ENCODE measurements at places on chromosomes 16 and 17.

DNA sequence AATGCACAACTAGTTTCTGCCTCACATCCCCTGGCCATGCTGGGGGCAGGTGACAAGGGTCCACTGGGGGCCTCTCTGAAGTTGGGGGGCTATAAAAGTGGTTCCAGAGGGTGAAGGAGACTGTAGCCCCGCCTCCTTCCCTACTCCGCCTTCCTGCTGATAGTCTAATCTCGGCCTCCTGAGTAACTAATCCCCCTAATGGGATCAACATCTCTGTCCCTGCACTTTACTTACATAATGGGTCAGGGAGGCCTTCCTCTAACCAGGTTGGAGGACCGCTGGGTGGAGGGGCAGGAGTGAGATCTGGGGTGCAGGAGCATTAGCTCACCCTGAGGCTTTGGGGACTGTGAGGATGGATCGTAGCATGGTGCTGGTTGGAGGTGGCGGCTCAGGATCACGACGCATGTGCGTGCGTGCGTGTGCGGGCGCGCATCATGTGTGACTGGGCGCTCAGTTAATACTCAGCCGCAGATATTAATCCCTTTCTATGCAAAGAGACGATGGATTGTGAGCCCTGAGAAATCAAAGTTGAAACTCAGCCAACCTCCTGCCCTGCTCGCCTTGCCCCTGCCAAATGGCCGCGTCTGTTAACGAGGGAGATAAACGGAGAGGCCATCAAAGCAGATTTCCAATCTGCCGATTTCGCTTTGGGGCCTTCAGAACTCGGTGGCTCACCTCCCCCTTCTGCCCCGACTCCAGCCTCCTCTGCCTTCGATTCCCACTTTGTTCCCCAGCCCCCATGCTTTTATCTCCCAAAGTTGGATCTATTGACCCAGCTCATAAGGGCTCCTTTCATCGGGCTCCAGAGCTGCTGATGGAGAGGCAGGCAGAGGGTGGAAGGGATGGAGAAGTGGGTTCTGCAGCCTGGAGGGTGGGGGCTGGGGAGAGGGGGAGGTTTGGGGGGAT, 107.3 kb downstream of the SDK2 start:
- DNase-seq = no peak

DNA sequence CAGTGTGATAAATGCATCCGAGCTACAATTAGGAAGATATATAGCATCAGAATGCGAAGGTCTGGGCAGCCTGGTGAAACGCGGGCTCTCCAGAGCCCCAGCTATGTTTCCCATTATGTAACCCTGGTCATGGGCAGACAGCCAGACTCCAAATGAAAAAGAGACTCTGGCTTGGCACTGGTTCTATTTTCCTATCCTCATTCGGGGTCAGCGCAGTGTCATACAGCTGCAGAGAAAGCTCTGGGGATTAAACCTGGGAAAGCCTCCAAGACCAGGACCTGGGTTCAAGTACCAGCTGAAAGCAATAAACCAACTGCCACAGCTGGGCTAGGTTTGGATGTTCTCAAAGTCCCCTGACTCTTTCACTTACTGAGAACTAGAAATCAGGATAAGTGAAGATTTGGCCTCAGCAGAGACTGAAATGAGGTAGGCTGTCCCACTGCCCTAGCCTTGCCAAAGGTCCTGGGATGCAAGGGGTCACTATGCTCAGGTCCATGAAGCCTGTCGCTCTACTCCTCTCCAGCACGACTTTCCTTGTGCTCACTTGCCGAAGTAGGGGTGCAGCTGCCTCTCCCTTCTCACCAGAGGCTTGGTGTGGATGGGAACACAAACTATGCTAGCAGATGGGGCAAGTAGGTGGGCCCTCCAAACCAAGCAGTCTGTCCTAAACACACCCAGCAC, 123.8 kb downstream of the SMG6 start:
- peak; percentile 96 for DNase-seq

GRCh38 chr16:57986196-57986595, 14.3 kb downstream of the ZNF319 start:
- no peak for DNase-seq

DNA sequence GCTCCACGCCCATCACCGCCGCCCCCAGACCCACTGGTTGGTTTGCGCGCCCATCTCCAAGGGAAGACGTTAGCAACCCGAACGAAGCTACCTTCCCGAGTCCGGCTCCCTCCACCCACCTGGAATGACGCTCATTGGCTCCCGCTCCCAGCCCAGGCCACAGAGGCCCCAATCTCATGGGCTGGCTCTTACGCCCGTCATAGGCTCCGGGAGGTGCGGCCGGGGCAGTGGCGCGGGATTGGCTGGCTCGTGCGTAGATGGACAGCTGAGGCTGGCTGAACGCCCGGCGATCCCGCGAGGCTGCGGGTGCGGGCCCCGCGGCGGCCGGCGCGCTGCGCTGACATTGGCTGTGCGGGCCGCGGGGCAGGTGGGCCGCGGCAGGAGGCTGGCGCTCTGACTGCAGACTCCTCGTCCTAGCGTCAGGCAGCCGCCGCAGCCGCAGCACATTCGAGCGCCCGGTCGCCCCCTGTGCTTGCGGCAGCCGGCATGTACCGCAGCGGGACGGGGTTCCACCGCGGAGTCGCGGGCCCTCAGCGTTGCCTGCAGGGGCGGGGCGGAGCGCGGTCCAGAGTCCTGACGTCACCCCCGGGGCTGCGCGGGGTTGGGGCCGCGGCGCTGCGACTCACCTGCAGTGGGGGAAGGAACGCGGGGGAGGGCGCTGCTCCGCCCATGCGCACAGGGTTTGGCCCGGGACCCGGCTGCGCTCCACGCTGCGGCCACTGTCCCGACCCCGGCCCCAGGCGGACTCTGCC, 453 bp upstream of the MYH10 start:
- DNase-seq = peak; percentile 98

GRCh38 chr17:40588552-40588951, 23.3 kb upstream of the CCR7 start:
- DNase-seq = peak; percentile 21

DNA sequence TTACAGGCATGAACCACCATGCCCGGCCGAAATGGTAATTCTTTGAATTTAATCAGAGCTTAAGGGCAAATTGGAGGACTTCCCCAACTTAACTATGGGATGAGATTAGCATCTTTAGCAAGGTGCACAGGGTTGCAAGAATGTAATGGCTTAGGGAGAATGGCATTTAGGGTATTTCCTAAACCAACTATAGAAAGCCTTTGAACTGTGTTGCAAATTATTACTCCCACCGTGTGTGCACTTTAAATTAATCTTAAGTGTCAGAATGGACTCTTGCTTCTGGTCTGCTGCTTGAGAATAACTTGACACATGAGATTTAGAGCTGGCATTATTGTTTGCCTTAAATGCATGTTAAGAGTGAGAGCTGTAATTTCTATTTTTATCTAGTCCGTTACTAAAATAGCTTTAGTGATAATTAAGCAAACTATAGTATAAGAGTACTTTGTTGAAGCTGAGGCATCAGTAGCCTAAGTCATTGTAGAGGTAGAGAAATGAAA, 59.8 kb downstream of the TUBD1 start:
- DNase-seq = peak; percentile 61

- DNase-seq = no peak
Measured at GRCh38 chr17:7729816-7730215, 12.3 kb downstream of the DNAH2 start.

GRCh38 chr16:58205276-58206036, 7.5 kb upstream of the CSNK2A2 start:
- DNase-seq = no peak

- DNase-seq = peak; percentile 64
Measured at GRCh38 chr16:85363881-85364280, 249.2 kb upstream of the GSE1 start.

- no peak for DNase-seq
Measured at GRCh38 chr16:31107465-31107867, 720 bp upstream of the BCKDK start.

DNA sequence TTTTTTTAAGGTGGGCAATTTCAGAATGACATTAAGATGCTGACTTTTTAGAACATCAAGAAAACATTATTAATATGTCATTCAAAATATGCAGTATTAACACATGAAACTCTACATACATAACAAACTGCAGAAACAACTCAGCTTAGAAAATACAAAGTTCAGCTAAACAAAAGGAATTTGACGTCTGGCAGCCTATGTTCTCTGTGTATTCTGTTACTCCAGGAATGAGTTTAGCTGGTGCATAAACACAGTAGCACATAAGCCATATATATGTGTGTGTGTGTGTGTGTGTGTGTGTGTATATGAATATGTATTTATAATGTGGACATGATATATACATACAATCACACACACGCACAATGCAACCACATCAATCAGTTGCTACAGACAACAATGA, 413.5 kb upstream of the PSMD7 start:
- no peak for DNase-seq

DNA sequence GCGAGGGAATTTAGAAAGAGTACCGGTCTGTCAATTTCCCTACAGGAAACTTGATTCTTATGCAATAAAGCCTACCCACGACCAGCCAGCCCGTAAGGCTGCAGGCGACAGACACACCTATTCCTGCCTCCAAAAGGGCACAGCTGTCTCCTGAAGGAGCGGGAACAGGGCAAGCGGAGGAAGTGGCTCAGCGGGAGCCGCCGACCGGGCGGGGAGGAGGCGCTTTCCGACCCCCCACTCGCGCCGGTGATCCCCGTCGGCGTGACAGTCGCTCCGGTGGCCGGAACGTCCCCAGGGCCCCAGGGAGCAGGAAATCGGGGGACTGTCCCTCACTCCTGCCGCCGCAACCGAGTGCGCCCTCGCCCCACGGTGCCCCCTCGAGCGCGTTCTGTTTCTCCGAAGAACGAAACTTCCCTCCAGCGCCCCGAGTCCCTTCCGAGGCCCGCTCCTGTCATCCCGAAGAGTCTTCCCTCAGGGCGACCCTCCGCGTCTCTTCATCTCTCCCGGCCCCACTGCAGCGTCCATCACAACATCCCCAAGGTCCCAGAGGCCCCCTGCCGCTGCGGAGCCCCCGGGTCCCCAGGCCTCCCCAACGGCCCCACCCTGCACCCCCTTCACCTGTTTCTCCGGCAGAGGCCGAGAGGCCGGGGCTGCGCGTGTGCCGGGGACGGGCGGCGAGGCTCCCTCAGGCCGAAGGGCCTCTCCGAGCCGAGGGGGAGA, 421 bp downstream of the STAT3 start:
- DNase-seq = peak; percentile 43

DNA sequence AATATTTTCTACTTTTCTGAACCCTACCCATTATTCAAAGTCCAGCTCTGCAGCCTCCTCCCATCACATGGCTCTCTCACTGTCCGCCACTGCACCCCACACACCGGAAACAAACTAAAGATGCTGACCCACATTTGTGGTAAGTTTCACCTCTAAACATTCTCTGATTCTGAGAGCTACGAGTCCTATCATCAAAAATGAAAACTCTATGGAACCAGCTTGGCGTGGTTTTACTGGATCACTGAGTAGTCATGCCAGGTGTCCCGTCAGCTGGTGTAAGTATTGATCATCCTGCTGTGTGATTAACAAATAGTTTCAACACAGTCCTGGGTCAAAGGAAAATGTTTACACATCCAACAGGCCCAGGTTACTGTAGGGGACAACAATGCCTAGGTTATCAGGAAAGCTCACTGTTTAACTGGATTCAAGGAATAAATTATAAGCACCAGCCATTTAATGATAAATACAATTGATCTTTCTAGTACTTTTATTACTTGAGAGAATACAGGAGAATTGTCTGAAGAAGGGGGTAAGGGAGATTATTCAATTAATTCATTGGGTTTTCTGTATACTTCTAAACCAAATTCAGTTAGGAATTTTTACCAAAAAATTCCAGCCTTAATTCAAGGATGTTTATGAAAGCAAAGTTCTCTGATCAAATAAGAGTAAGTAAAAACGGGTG, 33.9 kb downstream of the CYTH1 start:
- no peak for DNase-seq

- DNase-seq = no peak
Measured at GRCh38 chr16:13102401-13102800, 201.0 kb downstream of the SHISA9 start.

- no peak for DNase-seq
Measured at GRCh38 chr17:67041531-67041930, 2.8 kb upstream of the CACNG1 start.

GRCh38 chr17:72592242-72592966, 471.6 kb downstream of the SOX9 start:
- peak; percentile 61 for DNase-seq

- DNase-seq = no peak
Measured at GRCh38 chr16:48244863-48245195, 729 bp downstream of the LONP2 start.

DNA sequence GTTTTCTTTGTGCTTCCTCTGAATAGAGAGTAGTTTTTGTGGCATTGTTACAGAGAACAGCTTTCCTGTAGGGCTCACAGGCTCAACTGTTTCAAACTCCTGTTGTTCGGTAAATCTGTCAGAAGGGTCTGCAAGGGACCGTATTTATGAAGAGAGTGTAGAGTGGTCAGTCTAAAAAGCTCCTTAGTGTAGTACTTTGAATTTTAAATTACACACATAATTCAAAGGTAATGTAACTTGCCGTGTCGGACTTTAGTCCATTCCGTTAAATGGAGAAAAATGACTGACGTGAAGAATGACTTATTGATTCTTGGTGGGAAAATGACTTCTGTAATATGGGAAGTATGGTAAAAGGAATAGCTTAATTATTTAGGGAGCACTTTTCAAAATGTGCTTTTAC, 190.9 kb downstream of the WWOX start:
- DNase-seq = no peak

- peak; percentile 50 for DNase-seq
Measured at GRCh38 chr16:1363501-1364041, 11.8 kb downstream of the GNPTG start.

GRCh38 chr17:79146562-79146961, 71.9 kb downstream of the ENGASE start:
- DNase-seq = no peak

DNA sequence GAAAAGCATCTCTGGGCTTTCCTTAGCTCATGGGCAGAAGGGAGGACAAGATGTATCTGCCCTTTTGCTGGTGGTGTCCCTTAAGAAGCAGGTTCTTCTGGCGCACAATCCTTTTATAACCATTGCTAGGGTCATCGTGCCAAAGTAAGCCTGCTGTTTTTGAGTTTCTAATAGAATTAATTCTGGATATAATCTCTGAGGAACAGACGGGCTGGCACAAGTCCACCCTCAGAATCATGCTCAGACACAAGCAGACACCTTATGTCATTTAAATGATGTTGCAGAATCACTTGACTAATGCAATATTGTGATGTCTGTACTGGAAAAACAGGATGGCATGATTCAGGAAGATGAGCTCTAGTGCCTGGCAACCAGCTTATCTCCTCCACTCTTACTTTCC, 18.8 kb upstream of the MMD start:
- no peak for DNase-seq

GRCh38 chr16:5215901-5216300, 118.3 kb upstream of the EEF2KMT start:
- no peak for DNase-seq

GRCh38 chr16:77860953-77861352, 72.6 kb downstream of the VAT1L start:
- no peak for DNase-seq
